ENCODE measurements at places on chromosomes 4 and X.
A peak's percentile ranks its signal among the peaks of the same experiment; 100 is the strongest.

GRCh38 chr4:40998675-40999358 lies 215.5 kb downstream of the APBB2 start:
- no peak for DNase-seq

DNA sequence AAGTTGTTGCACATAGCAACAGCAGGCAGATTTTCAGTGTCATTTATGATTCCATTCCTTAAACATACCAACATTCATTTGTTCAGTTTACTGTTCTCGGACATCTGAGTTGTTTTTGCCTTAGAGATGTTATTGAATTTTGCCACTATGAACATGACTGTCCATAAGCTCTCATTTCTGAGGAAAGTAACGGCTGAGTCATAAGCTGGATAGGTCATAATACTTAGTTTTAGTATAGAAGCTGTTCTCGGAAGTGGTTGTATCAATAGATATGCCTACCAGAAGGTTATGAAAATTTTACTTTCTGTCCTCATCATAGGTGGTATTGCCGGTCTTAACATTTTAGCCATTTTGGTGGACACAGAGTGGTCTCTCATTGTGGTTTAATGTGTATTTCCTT lies 157.1 kb upstream of the CLNK start:
- DNase-seq = no peak

- no peak for DNase-seq
Observed at GRCh38 chrX:6175914-6176313, 52.8 kb downstream of the NLGN4X start.

- DNase-seq = no peak
Observed at GRCh38 chrX:31527455-31528126, 455.8 kb upstream of the FTHL17 start.

- DNase-seq = peak; percentile 61
Observed at GRCh38 chr4:212438-213188, 88.3 kb downstream of the ZNF718 start.

All from lower lobe of right lung (tissue), 2 donors.